ENCODE measurements at places on chromosomes 4 and X.

DNA sequence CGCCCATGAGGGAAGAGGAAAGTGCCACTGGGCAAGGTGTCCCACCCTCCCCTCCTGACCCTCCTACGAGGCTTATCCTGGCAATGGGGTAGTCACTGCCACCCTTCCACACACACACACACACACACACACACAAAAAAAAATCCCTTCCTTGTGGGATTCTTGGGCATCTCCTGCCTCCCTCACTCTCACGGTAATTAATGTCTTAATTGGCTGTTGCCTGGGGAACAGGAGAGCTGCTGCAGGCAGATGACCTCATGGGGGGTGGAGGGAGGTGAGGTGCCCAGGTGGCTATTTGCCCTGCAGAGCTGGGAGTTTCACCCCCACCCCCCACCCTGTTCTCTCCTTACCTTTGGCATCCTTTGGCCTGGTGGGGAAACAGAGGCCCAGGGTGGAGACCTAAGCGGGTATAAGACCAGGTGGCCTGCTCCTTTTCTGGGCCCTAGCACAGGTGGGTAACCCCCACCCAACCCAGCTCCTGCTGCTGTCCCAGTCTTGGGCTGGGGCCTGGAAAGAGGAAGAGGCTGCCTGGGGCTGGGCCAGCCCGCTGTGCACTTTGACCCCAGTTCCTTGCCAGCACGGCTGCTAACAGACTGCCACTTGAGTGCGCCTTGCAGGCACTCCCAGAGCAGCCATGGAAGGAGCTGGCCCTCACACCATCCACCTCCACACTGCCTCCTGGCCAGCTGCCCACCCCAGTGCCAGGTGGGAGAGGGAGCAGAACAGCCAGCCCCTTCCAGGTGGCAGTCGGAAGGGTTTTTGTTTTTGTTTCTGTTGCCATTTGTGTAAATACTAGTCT lies 12.6 kb downstream of the EFNB1 start:
- no peak for DNase-seq

GRCh38 chr4:81634165-81634564 lies 162.5 kb upstream of the RASGEF1B start:
- no peak for DNase-seq

DNA sequence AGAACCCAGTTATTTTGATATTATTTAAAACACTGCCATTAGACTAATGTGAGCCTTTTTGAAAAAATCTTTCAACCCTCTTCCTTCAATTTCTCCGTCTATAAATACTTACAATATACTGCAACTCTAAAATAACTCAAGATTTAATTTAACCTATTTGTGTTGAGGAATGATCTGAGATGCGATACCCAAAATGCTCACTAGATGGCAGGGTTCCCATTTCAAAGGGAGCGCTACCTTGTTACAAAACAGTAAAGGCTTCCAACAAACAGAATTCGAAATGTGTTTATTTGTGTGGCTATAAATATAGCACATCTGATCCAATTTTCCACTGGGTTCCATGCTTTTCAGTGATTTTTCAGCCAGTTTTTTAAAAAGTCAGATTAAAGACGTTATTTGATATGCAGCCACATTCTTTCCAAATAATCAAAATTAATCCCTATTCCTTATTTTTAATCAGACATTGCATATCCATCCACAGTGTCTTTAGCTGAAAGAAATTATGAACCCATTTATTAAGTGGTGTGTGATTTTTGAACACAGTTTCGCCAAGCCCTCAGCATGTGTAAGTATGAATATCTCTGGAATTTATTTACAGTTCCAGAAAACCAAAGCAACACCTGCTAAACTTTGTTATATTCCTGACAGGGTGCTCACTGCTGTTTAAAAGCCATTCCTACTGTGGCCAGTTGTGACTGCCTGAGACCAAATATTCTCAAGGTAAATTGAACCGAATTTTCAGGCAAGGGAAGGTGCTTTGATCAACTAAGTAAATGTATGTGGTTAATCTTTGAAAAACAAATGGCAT lies 668.0 kb upstream of the LCORL start:
- DNase-seq: peak; percentile 36

DNA sequence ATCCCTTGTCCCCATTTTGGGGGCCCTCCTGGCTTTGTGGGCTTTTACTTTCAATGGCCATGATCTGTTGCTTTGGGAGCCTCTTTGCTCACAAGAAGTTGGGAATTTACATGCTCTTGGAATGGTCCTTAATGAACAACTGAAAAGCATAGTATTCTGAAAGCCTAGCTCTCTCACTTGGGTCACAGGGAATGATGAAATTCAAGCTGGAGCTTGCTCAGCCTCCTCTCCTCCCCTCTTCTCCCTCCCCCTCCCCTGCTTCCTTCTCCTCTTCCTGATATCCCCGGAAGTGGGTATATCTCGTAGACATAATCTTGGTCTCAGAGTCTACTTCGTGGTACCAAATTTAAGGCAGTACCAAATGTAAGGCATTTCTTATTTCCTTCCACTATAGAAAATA lies 400.6 kb upstream of the NR3C2 start:
- no peak for DNase-seq

- DNase-seq: no peak
Observed at GRCh38 chr4:32102896-32103295, 1382.7 kb downstream of the PCDH7 start.

GRCh38 chrX:7147413-7147977 lies at the start of gene STS:
Gene STS (plus strand): TSS chrX:7147712. CDS start chrX:7253200, 105,488 bp downstream.
- DNase-seq: no peak

DNA sequence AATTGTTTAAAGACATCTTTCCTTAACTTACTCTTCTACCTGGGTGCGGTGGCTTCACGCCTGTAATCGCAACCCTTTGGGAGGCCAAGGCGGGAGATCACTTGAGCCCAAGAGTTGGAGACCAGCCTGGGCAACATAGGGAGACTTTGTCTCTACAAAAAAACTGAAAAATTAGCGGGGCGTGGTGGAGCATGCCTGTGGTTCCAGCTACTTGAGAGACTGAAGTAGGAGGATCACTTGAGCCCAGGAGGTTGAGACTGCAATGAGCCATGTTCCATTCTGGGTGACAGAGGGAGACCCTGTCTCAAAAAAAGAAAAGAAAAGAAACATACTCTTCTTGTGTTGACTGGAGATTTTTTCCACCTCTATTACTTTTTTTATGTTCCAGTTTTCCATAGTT lies 181.9 kb downstream of the RAPGEF2 start:
- no peak for DNase-seq

DNA sequence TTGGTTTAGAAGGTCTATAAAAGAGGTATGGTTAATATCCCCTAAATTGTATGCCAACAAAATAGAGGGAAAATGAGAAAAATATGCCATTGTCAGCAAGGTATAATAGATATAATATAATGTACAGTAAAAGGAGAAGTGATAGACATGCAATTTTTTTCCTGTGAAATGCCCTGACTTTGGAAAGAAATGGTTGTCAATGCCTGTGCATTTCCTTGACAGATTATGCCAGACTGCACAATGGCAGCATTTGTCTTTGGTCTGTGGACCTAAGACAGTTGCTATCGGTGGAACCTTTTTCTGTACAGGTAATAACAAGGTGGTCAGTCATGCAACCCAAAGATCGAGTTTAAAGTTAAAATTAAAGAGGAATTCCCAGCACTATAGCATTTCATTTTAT lies 301.7 kb downstream of the CFAP299 start:
- no peak for DNase-seq

GRCh38 chr4:94131212-94131611 lies 76.5 kb upstream of the SMARCAD1 start:
- no peak for DNase-seq

DNA sequence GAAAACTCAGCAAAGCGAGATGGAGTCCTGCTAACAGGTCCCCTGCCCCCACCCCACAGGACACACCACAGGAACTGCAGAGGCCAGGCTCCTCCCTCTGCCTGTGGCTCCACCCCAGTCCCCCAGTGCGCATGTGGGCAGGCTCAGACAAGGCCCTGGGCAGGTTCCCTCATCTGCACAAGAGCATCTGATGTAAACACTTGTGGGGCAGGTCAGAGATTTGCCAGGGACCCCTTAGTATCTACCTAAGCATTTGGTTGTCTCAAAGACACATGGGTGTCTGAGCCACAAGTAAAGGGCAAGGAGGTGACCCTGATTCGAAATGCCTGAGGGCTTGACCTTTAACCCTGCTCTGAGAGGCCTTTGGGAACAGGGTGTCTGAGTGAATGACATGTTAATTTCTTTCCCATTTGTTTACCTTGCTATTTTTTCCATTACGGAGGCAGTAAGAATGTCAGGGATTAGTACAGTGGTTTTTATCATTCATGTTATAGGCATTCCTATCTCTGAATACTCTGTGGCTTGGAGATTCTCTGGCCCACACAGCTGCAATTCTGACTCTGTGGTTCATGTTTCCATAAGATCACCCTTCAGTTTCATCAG lies 85.3 kb downstream of the ZNF518B start:
- DNase-seq: no peak

GRCh38 chrX:140525448-140525847 lies 20.6 kb upstream of the SOX3 start:
- DNase-seq: no peak

DNA sequence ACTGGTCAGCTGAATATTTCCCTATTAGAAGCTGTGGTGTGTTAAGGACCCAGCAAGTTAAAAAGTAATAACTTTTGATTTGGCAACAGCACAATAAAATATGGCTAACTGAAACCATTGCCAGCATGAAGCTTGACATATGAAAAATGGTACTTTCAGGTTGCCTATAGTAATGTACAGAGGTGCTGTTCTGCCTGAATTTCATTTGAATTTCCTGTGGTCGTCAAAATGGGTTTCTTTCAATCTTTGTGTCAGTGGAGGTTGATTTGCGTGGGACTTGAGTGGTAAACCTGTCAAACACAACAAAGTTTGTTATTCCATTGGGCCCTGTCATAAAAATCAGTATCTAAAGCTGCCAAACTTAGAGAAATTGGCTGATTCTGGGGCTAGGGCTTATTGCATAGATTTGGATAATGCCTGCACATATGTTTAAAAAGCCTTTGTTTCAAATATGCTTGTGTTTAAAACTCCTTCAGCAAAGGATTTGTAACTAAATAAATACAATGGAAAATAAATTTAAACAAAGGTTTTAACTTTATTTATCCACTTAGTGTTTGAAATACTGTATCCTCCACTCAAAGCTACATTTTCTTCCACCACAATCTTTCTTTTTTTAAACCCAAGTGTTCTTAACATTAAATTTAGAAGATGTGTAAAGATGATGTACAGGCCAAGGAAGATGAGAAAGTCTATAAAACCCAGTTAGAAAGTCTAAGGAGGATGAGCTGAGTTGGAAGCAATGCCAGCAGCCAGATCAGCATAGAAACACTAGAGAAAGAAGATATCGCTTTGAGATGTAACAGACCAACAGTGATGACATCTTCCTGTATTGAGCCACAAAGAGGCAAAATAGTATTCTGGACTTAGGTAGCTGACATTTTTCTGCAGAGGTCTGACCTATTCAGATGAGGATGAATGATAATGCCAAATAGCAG lies 134.8 kb upstream of the GIMD1 start:
- DNase-seq: no peak

GRCh38 chr4:877502-877901 lies 51.6 kb upstream of the CPLX1 start:
- DNase-seq: no peak

GRCh38 chr4:1573830-1574459 lies 110.2 kb downstream of the FAM53A start:
- no peak for DNase-seq

GRCh38 chrX:130771230-130771629 lies 131.8 kb downstream of the ENOX2 start:
- DNase-seq: no peak

DNA sequence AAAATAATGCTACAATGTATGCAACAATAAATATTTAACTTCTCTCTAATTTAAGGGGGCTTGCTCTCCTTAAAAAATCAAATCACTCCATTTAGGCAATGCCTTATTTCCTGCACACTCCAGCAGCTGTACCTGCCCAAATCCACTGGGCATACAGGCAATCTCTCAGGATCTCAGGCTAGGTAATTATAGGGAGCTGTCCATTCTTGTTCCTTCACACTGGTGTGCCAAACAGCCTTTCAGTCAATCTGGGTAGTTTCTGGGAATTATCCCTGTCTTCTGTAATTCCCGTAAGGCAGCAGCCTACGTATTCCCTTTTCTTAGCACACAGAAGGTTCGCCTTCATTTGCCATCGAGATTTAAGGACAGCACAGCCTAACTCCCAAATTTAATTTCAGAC lies 922.6 kb upstream of the SLIT2 start:
- no peak for DNase-seq

DNA sequence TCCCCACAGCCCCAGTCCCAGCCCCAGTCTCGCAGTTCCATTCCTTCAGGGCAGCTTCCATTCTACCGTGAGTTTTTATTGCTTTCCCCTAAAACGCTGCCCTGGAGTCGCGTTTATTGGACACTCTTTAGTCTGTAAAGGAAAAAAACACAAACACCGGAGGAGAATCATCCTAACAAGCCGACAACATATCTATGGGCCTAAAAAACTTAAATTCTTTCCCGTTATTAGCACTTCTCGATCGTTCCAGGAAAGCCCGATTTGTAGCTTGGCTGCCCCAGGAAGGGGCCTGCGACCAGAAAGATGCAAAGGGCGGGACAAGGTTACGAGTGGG lies 178.5 kb downstream of the CBR4 start:
- no peak for DNase-seq

DNA sequence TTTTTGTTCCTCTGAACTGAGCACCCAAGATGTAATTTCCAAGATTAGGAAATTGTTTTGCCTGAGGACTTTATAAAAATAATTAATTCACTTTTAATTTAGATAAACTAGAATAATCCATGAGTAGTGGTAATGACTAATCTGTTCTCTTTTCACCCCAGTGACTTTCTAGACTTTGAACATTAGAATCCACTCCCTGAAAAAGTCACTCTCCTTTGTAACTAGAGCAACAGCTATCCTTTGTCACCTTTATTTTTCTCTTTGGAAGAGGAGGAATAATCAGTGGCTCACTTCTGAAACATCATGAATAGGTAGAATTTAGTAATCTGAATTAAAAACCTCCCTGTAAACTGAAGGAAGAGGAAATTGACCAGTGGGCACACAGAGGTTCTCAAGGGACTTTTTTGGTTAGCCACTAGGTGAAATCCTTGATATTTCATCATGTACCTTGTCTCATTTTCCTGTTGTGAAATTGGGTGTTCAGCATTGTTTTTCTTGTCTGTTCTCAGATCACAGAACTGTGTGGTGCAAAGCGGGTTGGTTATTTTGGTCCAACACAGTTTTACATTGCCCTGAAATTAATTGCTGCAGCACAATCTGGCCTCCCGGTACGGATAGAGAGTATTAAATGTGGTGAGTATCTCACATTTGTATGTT lies 59.4 kb downstream of the REPS2 start:
- no peak for DNase-seq

- peak; percentile 70 for DNase-seq
Observed at GRCh38 chrX:16436348-16437188, 213.4 kb upstream of the S100G start.

DNA sequence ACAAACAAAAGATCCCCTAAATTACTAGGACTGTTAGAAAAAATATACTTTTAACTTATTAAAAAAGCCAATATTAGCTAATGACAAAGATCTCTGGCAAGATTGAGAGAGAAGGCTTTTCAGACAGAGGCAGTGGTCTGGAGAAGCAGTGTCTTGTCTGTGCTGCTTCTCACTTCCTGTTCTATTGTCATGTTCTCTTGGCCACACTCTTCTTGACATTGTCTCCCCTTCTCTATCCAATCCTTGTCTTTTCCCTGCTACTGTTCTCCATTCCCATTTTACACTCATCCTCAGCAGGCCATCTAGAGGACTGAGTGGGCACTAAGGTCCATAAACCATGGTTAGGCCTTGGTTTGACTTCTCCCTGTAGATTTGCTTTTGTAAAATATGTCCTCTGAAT lies 14.0 kb upstream of the TAPT1 start:
- DNase-seq: no peak

- no peak for DNase-seq
Observed at GRCh38 chr4:157014621-157015591, 43.3 kb upstream of the PDGFC start.
